ENCODE measurements at places on chromosomes 6 and 20. TPM values are rescaled to one million over a fixed set of nuclear protein-coding genes. Genes with fewer than 3 reads are reported as not detected.

GRCh38 chr6:112665815-112666214 is 318.7 kb downstream of the RFPL4B start:
- no peak for DNase-seq

C4A gene
- polyA plus RNA-seq = 17.0 TPM

MOCS3 gene
- 4.7 TPM for polyA plus RNA-seq

RFX6 gene
- polyA plus RNA-seq = not detected

Measured in left kidney (tissue), 8 donors.